Activated naive CD4-positive, alpha-beta T cell treated with anti-CD3 and anti-CD28 coated beads, Interleukin-2, amount 10 ng/mL, durations not matched to agents 7 days and 5 days (primary cell): ENCODE measurements at places on chromosomes 3 and 15.

DNA sequence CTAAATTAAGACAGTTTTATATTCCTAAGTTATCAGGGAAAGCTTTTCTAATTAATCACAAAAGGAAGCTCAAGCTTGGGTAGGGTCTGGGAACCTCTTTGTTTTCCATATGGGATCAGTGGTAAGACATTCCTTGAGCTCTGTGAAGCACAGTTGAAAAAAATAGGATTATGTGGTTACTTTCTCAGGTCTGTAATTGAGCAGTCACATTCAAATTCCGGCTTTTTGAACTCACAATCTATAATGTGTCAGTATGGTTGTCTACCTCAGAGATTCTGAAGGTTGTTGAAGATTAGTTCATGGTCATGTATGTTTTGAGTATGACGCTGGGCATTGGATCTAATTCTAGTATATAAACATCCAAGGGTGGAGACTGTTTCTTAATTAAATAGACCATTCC, 364.5 kb downstream of the LPP start:
- no peak for DNase-seq
- H3K27me3 ChIP-seq = no peaks in the 10 kb centered on the region
- peaks cover 4% of the 10 kb centered on the region for H3K36me3 ChIP-seq
- no peak overlapping the region for H3K27ac ChIP-seq

- no peak overlapping the region for H3K4me3 ChIP-seq
- no peaks in the 10 kb centered on the region for H3K36me3 ChIP-seq
- peaks cover 43% of the 10 kb centered on the region for H3K27me3 ChIP-seq
- DNase-seq = no peak
Measured at GRCh38 chr15:40272485-40273056, 10.3 kb downstream of the ANKRD63 start.

DNA sequence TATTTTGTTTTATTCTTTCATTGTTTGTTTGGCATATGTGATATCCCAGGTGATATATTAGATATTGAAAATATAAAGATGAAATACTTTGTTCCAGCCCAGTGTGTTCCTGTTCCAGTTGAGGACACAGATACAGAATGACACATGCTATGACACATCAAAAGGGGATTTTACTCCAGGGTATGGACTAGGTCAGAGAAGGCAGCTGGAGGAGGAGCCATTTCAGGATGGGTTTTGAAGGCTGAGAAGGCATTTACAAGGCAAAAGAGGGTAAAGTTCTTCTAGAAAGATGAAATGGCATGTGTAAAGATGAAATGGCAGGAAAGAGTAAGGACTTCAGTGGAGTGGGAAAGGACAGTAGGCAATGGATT, 163.8 kb downstream of the ZIC1 start:
- no peaks in the 10 kb centered on the region for H3K4me1 ChIP-seq
- no peaks in the 10 kb centered on the region for H3K27me3 ChIP-seq
- no peaks in the 10 kb centered on the region for H3K36me3 ChIP-seq
- no peak overlapping the region for H3K27ac ChIP-seq
- no peak for DNase-seq

- DNase-seq = peak; percentile 56
- no peaks in the 10 kb centered on the region for H3K36me3 ChIP-seq
- H3K27me3 ChIP-seq = peaks cover 100% of the 10 kb centered on the region
- H3K4me1 ChIP-seq = peaks cover 59% of the 10 kb centered on the region
- peak overlapping the region; percentile 53 for H3K4me3 ChIP-seq
Measured at GRCh38 chr15:67833710-67834511, 5.9 kb downstream of the RNU6-1 start.

DNA sequence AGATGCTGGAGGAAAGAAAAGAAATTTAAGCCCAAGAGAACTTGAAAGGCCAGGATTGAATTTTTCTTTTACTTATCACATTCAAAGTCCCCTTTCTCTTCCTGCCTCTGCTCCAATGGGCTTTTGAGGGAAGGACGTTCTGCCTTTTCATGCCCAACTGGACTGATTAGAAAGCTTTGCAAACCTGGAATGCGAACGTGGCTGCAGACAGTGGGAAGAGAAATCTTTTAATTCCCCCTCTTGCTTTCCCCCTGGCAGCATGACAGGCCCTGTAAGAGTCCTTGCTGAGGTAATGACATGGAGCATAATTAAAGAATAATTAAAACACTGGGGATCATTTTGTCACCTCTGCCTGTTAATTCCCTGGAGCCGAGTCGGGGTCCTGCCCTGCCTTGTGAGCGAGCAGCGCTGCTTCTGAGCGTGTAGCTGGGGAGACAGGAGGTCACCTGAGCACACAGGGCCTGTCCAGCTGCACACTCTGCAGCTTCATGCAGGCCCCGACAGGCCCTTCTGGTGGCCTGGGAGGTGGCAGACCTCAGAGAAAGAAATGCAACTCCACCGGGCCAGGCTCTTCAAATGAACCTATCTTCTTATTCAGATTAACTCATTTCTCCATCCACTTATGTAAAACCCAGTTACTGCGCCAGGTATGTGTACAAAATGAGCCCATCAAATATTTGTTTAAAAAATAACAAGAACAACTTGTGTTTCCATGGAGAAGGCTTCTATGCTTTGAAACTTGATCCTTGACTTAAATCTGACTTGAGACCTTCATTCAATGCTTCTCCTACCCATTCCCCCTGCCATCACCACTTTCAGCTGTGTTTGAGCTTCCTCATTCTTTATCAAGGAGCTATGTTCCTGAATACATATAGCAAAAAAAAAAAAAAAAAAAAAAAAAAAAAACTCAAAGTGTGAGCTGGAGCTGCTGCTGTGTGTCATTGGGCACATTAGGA, 628.2 kb upstream of the CFAP20DC start:
- peaks cover 4% of the 10 kb centered on the region for H3K27me3 ChIP-seq
- H3K4me3 ChIP-seq = no peak overlapping the region

GRCh38 chr3:173501931-173502489, 104.5 kb downstream of the NLGN1 start:
- H3K4me3 ChIP-seq = no peak overlapping the region
- no peaks in the 10 kb centered on the region for H3K27me3 ChIP-seq
- no peak overlapping the region for H3K27ac ChIP-seq
- H3K4me1 ChIP-seq = no peaks in the 10 kb centered on the region
- DNase-seq = no peak
- H3K36me3 ChIP-seq = no peaks in the 10 kb centered on the region

DNA sequence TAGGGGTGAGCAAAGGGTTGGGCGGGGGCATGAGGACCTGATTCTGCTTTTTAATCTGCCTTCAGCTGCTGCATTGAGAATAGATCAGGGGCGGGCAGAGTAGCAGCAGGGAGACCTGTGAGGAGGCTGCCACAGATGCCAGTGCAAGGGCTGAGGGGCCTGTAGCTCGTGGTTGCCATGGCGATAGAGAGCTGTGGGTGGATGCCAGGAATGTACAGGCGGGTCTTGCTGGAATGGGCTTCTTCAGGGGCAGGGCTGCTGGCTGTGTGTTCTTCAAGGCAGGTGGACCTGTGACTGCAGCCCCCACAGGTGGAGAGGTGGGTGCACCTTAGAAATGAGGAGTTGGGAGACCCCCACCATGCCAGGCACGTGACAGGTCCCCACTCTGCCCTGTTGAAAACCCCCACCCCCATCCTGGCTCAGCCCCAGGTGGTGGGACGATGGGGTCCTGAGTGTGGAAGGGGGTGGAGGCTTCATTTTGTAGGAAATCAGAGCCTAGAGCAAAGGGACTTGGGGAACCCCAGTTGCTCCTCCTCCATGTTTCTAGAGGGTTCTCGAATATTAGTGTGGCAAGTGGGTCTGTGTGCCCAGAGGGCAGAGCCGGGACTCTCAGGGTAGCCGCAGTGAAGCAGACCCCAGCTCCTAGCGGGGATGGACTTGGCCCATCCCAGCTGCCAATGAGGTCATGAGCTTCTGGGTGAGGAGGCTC, 38.3 kb downstream of the SLC6A6 start:
- H3K4me1 ChIP-seq = peaks cover 11% of the 10 kb centered on the region
- peaks cover 12% of the 10 kb centered on the region for H3K36me3 ChIP-seq
- H3K4me3 ChIP-seq = no peak overlapping the region
- no peak overlapping the region for H3K27ac ChIP-seq

- H3K4me1 ChIP-seq = peaks cover 32% of the 10 kb centered on the region
- no peaks in the 10 kb centered on the region for H3K27me3 ChIP-seq
- no peak overlapping the region for H3K27ac ChIP-seq
- H3K36me3 ChIP-seq = peaks cover 17% of the 10 kb centered on the region
Measured at GRCh38 chr15:88657326-88658069, 18.7 kb downstream of the ISG20 start.

GRCh38 chr15:69090197-69090948, 70.1 kb upstream of the GLCE start:
- no peak overlapping the region for H3K27ac ChIP-seq
- DNase-seq = no peak
- peaks cover 41% of the 10 kb centered on the region for H3K27me3 ChIP-seq
- no peak overlapping the region for H3K4me3 ChIP-seq

- DNase-seq = no peak
- H3K27ac ChIP-seq = no peak overlapping the region
- peaks cover 19% of the 10 kb centered on the region for H3K27me3 ChIP-seq
- H3K36me3 ChIP-seq = no peaks in the 10 kb centered on the region
- H3K4me1 ChIP-seq = no peaks in the 10 kb centered on the region
Measured at GRCh38 chr3:10516544-10517452, 11.4 kb upstream of the ATP2B2 start.

DNA sequence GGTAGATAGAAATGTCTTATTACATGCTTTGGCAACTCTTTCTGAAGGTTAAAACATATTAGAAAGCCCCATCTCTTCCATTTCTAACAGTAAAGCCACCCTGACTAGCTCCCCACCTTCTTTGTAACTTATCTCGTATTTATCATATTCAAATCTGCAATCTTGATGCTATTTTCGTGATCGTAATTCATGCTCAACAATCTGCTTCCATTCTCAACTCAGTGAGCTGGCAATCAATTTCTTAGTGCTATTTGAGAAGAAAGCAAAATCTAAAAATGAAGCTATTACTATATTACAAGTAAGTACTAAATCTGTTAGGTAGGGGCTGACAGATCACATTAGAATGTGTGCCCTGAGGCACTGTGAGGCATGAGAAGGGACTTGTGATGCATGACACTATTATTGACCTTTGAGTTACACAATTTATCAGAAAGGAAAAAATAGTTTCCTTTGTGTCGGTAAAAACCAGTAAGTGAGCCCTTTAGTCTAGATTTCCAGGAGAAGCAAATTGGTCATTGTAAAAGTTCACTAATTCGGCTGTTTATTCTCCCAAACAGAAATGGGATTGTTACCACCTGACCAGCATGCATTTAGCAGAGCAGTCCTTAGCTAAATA, 379.7 kb upstream of the CNTN6 start:
- no peak for DNase-seq
- H3K27ac ChIP-seq = no peak overlapping the region
- H3K27me3 ChIP-seq = no peaks in the 10 kb centered on the region
- no peaks in the 10 kb centered on the region for H3K4me1 ChIP-seq
- H3K4me3 ChIP-seq = no peak overlapping the region

GRCh38 chr15:60751985-60752952, 273.3 kb upstream of the ICE2 start:
- no peak overlapping the region for H3K27ac ChIP-seq
- H3K4me1 ChIP-seq = no peaks in the 10 kb centered on the region
- no peak for DNase-seq
- H3K36me3 ChIP-seq = no peaks in the 10 kb centered on the region
- H3K4me3 ChIP-seq = no peak overlapping the region

DNA sequence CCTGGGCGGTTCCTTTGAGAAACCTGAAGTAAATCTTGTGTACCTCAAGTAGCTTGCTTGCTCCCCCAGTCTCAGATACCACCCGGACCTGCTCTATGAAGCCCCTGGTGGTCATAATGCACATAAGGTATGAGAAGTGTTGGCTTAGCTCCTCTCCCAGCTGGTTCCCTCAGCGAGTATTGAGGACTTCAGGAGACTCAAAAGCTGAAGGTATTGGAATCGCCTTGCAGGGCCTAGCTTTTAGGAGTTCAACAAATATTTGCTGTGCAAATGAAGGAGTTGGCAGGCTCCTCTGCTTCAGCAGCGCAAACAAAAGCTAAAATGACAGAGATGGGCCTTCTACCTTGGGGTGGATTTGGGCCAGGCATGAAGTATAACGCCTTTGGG, 1.7 kb downstream of the CMTM8 start:
- peaks cover 46% of the 10 kb centered on the region for H3K4me1 ChIP-seq
- peaks cover 16% of the 10 kb centered on the region for H3K36me3 ChIP-seq
- H3K4me3 ChIP-seq = peak overlapping the region; percentile 78

- no peak overlapping the region for H3K4me3 ChIP-seq
- peak; percentile 14 for DNase-seq
- H3K27me3 ChIP-seq = peaks cover 33% of the 10 kb centered on the region
Measured at GRCh38 chr15:70164910-70165715, 67.4 kb upstream of the TLE3 start.

DNA sequence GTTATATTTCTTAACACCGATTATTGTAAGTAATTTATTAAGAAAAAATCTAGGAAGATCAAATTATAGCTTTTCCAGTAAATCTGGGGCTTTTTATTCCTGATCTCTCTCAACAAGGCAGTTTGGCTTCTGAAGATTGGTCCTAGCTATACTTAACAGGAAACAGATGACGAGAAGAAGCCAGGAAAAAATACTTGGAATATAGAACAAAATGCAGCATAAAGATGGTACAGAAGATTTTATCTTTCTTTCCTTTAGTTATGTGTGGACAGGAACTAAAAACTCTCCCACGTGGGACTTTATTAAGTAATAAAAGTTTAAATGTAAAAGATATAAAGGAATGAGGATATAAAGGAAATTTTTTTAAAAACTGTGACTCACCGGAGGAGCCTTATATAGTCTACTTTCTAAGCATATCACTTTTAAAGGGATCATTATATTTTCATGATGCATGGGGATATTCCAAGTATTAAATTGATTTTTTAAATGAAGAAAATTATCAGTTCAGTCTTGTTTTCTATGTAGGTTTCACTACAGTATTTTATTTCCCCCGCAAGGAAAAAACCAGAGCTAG, 8.2 kb downstream of the B3GNT5 start:
- H3K36me3 ChIP-seq = no peaks in the 10 kb centered on the region
- H3K4me1 ChIP-seq = no peaks in the 10 kb centered on the region
- no peak for DNase-seq
- H3K27ac ChIP-seq = no peak overlapping the region
- H3K27me3 ChIP-seq = peaks cover 10% of the 10 kb centered on the region

DNA sequence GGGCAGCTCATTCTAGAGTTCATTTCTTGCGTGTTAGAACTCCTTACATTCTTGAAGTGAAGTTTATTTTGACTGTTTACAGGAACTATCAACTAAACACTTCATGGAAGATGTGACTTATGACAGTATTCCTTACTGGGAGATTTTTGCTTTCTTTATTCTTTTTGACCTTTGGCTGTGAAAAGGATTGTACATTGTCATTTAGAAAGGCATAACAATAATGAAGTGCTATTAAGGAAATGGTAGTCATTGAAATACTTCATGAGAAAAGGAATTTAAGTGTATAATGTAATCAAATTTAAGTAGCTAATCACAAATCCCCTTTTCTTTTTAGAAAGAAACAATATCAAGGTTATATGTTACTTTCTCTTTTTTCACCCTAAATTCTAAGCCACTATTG, 11.3 kb downstream of the P2RY14 start:
- DNase-seq = no peak
- H3K4me3 ChIP-seq = no peak overlapping the region
- H3K27me3 ChIP-seq = peaks cover 12% of the 10 kb centered on the region
- H3K4me1 ChIP-seq = peaks cover 24% of the 10 kb centered on the region

GRCh38 chr3:106117490-106117858, 248.7 kb upstream of the CBLB start:
- DNase-seq = no peak
- peaks cover 21% of the 10 kb centered on the region for H3K4me1 ChIP-seq
- no peak overlapping the region for H3K4me3 ChIP-seq
- H3K27ac ChIP-seq = no peak overlapping the region
- peaks cover 6% of the 10 kb centered on the region for H3K36me3 ChIP-seq
